ENCODE measurements at places on chromosomes 12 and 14.

- no peak for DNase-seq
Observed at GRCh38 chr12:59780605-59781135, 184.8 kb downstream of the SLC16A7 start.

DNA sequence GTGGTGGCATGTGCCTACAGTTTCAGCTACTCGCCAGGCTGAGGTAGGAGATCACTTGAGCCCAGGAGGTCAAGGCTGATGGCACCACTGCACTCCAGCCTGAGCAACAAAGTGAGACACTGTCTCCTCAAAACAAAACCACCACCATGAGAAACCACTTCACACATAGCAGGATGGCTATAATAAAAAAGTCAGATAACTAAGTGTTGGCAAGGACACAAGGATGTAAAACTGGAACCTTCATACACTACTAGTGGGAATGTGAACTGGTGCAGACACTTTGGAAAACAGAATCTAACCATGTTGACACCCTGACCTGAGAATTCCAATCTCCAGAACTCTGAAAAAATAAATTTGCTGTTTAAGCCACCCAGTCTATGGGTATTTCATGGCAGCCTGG lies 67.7 kb downstream of the ACADS start:
- no peak for DNase-seq

DNA sequence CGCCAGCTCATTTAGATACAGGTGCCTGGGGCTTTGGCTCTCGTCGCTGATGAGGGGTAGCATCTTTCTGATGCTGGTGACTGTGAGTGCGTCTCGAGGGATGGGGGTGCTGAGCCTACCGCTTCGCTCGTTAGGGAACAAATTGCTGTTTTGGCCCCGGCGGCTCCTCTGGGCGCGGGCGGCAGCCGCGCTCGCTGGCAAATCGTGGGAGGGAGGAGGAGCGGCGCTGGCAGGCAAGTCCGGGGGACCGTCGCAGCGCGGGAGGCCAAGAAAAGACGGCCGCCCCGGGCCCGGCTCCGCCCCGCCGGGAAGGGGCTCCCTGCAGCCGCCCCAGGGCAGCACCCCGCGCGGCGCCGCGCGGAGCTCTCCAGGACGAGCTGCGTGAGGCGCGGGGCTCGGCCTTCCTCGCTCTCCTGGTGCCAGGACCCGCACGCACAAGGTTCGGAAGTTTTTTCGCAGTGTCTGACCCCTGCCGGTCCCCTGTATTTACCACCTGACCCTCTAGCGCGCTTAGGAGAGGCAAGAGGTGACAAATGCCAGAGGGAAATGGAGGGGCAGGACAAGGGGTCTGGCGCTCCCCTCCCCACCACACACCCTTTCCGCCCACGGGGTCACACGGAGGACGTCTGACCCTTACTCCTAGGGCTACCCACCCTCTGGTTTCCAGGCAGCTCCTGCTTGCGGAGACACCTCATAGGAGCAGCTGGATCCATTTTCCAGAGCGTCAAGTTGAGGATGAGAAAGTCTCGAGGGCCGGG lies 899 bp upstream of the KCNH3 start:
- peak; percentile 18 for DNase-seq

GRCh38 chr12:12915656-12916055 lies 24.3 kb downstream of the GPRC5A start:
- no peak for DNase-seq

DNA sequence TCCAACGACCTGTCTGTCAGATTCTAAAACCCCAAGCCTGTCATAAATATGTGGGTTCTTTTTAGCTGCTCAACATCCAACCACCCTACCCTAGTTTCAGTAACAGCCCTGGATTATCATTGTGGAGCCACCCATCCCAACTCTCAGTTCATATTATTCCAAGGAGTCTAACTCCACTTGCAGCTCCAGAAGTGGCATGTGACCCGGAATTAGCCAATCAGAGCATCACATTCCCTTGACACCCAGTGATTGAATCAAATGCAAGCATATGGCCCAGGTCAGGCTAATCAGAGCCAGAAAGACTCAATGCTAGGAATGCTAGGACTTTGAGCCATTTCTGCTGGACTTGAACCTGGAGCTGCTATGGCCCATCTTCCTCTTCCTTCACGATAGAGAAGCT lies 17.1 kb upstream of the HSP90B1 start:
- no peak for DNase-seq

DNA sequence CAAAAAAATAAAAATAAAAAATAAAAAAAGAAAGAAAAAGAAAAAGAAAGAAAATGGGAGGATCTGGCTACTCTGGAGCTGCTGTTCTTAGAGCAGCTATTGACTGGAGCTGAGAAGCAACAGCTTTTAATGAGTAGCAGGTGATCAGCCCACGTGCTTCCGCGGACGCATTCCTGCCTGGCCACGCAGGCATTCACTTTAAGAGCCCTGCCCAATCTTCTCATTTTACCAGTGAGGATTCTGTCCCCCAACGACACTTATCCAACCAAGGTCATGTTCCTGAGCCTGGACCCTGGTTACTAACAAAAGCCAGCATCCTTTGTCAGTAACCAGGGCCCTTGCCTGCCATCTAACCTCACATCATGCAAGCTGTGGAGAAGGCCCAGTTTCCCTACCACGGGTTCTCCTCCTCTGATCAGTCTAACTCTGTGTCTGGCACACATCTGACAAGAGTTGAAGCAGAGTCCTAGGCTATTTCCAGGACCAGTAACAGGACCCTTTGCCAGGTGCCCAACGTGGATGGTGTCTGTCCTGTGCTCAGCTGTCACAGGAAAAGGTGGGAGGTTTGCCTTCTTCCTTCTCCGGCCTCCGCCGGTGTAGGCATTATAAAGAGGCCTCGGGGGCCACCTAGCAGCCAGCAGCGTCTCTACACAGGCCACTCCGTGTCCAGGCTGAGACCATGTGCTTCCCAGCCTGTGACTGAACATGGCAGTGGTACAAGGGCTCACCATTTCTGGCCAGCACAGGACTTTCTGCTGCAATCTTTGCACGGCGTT lies 60.9 kb upstream of the GPATCH2L start:
- DNase-seq: no peak

GRCh38 chr12:38279756-38280155 lies 36.8 kb upstream of the ALG10B start:
- no peak for DNase-seq

GRCh38 chr12:112116232-112117060 lies 7.9 kb upstream of the NAA25 start:
- no peak for DNase-seq

- DNase-seq: no peak
Observed at GRCh38 chr14:51566831-51567582, 84.7 kb upstream of the FRMD6 start.

DNA sequence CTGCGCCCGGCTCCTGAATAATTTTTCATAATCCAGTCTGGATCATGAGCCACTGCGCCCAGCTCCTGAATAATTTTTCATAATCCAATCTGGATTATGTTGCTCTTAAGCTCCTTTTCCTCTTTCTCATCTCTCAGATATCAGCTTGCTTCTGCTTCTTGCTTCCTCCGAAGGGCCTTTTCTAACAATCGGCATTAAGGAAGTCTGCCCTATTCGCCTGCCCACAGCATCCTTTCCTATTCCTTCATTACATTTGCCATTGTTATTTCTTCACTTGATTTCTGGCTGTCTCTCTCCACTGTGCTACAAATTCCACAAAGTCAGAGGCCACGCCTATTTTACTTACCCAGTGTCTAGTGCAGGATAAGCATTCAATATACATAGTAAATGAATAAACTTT lies 83.5 kb downstream of the TTC7B start:
- DNase-seq: no peak

DNA sequence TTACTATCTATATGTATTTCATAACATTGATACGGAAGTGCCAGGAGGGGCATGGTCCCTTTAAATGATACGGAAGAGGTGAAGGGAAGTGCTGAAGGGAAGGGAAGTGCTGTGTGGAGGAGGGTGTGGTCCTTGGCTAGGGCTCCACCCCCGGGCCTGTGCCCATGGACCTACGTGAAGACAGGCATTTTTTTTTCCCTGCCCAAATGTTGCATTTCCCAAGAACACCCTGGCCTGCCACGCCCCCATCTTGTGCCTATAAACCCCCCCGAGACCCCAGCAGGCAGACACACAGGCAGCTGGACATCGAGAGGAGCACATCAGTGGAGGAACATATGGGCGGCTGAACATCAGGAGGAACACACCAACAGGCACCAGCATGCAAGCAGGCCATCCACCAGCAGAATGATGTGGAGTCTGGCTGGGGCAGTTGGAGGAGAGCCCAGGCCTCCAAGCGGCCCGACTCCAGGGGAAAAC lies 134.1 kb downstream of the SLC41A2 start:
- no peak for DNase-seq

DNA sequence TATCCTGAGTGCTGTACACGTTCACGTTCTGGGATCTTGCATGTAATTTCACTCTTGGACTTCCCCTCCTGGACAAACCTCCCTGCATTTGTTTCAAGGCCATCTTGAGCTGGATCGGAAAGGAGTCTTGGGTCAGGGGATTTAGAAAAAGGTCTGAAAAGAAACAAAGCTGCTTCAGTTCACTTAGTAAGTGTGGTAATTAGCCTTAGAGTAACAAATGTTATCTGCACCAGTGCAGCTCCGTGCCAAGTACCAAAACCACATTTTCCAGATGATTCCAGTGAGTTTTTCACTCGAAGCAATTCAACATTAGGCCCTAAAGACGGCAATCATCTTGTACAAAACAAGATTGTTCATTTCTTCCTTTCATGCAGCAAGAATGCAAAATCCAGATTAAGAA lies 39.4 kb upstream of the ATXN2 start:
- DNase-seq: no peak

DNA sequence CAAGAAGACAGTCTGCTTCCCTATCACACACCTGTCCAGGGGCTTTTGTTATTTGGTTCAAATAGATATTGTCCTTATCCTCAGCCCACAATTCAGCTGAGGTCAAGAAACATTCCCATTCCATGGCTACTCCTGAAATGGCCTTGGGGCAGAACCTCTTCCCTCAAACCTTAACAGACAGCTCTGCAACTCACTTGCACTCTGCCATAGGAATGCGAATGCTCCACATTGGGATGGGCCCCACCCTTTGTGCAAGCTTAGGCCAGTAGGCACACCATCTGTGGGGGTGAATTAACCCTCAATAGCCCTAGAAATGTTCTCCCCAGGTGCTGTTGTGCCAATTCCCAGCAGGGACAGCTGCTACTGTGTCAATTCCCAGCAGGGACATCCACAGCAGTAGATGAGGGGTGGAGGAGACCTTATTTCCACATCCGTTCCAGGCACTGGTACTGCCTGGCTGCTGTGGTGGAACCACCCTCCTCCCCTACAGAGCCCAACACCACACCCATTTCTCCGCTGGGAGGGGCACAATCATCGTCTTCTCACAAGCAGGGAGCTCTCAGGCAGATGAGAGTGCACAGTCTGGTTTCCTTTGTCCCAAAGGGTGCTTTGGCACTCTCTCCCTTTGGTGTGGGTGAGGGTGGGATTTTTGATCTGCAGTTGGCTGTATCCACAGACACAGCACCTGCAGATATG lies 42.3 kb upstream of the GLIPR1 start:
- DNase-seq: no peak

GRCh38 chr12:123815968-123816367 lies 53.9 kb downstream of the DNAH10 start:
- no peak for DNase-seq

- no peak for DNase-seq
Observed at GRCh38 chr12:2481951-2482350, 312.8 kb upstream of the FKBP4 start.

DNA sequence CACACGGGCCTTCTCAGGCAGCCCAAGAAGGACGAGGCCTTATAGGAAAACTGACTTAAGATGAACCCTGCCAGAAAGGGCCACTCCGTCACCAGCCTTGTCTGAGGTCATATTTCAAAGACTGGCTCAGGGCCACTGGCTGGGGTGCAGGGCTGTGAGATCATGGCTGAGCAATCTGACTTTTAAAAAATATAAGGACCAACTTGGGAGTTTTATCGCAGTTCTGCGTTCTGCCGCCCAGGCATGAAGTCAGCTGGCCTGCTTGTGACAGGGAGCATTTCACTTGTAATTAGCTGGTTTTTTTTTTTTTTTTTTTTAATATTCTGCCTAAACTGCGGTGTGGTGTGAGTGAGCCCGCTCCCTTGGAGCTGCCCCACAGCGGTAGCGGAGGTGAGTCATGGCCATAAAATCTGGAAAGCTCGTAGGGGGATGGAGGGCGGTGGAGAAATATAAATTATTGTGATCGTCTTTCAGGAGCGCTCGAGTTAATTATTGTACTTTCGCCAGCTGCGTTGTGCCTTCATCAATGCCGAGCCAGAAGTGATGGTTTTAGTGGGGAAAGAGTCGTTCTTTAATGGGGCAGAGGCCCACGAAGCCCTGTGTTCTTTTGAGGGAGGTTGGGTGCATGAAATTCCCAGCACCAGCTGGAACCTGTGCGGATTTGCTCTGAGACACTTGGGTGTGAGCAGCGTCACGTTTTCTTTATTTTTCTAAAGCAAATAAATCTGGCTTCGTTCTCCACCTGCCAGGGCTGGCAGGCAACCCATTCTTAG lies 231.9 kb downstream of the C12orf75 start:
- peak; percentile 82 for DNase-seq

DNA sequence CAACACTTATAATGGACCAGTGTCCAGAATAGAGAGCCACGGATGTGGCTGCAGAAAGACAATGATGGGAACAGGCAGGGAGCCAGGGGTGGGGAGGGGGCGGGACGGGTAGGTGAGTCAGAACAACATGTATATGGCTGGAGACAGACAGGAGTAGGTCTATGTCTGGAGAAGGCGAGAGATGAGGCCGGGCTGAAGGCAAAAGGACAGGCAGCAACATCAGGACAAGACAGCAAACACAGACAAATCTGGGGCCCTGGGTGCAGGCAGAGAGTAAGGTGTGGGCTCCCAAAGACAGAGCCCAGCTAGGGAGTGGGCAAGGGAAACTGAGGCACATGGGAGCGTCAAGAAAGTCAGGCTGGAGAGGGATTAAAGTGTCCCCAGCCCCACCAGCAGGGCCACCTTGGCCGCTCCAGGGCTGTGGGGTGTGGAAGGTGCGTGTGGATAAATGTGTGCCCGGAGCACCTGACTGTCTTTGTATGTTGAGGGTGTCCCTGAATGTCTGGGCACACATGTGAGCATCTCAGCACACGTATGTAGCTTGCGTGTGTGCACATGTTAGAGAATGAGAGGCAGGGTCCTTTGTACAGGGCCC lies 44.1 kb downstream of the FAM222A start:
- DNase-seq: no peak

DNA sequence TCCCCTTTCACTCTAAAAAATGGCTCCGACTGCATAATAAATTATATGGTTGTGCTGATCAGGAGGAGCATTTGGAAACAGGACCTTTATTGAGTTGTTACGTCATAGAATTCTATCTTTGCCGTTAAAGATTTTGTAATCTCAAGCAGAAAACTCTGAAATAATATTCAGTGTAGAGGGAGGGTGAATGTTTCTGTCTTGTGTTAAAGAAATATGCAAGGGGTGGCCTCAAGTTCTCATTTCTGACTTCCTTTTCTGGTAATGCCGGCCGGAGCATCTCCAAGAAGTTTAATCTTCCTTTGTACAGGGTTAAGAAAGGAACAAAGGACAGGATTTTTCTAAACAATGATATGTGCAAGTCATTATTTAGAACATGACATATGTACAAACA lies 165.1 kb downstream of the SLC38A4 start:
- no peak for DNase-seq

DNA sequence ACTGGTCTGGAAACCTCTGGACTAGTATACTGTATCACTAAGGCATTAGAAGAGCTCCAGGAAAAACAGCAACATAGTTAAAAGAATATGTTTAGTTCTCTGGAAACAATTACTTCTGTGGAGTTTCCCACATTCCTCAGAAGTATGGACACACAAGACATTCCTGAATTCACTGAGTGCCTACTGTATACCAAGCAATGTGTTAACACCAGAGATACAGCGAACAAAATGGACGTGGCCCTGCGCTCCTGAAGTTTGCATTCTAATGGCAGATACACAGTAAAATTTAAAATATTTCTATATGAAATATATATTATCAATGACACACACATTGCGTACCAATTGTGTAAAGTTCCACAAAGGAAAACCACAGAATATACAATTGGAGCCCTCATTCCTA lies 1.1 kb downstream of the ANGEL1 start:
- DNase-seq: no peak

Measured in NCI-H748 treated with DMSO at 0.1 percent for 48 hours (cell line).